ENCODE measurements at places on chromosomes 2 and 18.

GRCh38 chr2:213185147-213185822, 33.9 kb upstream of the IKZF2 start:
- DNase-seq = no peak

DNA sequence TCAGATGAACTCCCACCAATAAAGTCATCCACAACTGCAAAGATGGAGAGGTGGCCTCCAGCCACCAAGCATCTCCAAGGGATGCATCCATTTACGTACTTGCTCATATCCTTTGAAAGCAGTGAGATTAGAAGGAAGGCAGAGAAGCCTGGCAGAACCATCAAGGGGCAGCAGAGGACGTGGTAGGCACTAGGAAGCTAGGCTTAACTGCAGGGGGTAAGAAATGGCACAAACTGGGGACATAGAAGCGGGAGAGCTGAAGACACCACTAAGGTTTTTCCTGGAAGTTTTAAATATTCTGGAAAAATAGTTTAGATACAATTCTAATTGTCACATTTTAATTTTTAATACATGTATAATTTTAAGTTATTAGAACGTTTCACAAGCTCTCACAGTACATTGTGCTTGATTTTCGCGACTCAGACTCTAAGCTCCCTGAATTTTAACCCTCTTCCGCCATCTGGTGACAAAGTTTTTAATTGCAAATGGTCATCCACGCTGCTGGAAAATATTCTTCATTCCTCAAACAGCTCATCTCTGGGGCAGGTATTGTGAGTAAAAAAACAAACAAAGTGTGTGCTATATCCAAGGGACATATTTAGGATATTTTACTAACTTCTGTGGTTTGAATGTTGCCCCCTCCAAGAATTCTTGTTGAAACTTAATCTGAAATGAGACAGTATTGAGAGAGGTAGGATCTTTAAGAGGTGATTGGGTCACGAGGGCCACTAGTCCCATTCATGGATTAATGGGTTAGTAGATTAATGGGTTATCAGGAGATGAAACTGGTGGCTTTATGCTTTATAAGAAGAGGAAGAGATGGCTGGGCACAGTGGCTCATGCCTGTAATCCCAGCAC, 1.6 kb upstream of the PSTPIP2 start:
- peak; percentile 93 for DNase-seq

GRCh38 chr2:239539083-239539775, 138.4 kb upstream of the HDAC4 start:
- DNase-seq = no peak

GRCh38 chr18:45161850-45162249, 453.4 kb upstream of the SLC14A2 start:
- DNase-seq = no peak

- DNase-seq = no peak
Observed at GRCh38 chr2:196598412-196598811, 41.1 kb upstream of the CCDC150 start.

GRCh38 chr2:97011977-97012569, 25.7 kb upstream of the FAM178B start:
- peak; percentile 80 for DNase-seq

DNA sequence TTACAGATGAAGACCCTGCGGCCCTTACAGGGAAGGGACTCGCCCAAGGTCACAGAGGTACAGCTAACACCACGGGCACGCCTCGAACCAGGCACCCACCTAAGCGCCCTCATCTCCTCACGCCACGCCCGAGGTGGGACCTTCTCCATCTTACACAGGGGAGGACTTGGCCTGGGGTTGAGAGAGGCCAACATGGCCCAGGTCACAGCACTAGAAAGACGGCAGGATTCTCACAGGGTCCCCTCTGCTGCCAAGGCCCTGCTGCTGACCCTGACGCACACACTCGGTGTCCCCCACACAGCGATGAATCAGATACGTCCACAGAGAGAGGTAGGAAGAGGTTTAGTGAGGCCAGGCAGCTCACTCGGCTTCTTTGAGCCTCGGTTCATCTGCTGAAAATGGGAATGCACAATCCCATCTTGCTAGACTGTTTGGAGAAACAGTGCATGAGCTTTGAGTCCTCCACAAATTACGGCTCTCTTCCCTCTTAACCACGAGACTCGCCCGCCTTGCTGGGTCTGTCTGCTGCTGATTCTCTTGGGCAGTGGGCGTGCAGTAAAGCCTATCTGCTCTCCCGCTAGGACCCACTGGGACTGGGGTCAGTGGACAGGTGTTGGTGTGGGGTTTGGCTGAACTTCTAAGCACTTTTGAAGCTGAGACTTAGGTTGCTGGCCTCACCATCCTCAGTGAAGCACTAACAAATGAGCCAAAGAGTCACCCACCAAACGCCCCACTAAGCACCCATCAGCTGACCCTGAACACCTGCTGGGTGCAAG, 79.2 kb downstream of the SMAD7 start:
- DNase-seq = no peak

DNA sequence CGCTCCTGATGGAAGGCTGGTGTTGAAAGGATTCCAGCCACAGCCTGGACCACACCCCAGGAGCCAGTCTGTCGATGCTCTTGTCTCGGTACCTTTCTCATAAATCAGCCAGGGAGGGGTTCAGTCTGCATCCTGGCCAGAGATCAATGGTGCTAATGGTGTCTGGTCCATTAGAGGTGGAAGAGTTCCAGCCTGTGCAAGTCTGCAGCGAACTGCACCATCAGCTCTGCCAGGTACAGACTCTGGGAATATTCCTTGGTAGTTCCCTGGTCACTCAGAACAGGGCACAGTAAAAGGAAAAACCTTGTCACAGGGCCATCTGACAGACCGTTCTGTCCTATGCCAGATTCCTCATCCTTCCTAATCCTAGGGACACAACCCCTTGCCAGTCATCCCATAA, 164.3 kb downstream of the MTCL1 start:
- DNase-seq = no peak

DNA sequence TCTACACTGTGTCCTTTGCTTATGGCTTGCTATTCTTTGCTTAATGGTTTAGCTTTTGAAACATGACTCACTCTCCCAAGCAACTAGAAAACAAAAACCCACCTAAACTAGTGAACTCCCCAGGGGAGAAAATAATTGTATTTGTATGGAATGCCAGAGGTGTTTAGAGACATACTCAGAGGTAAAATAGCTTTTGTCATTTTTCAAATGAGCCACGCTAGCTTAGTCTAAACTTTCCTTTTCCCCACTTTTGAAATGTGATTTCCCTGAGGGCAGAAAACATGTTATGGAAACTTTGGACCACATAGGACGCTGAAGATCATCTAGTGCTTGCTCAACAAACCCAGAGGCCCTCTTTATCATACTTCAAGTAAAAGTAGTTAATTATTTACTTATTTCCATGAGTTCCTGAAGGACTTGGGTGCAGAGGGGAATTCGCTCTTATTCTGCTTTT, 16.5 kb upstream of the CYTIP start:
- DNase-seq = peak; percentile 25

- no peak for DNase-seq
Observed at GRCh38 chr2:238259061-238260020, 19.5 kb upstream of the HES6 start.

- no peak for DNase-seq
Observed at GRCh38 chr2:82289446-82289845, 1984.9 kb upstream of the LRRTM1 start.

All from eye (tissue), 1 donor.